ENCODE measurements at places on chromosomes 3 and 15.

DNA sequence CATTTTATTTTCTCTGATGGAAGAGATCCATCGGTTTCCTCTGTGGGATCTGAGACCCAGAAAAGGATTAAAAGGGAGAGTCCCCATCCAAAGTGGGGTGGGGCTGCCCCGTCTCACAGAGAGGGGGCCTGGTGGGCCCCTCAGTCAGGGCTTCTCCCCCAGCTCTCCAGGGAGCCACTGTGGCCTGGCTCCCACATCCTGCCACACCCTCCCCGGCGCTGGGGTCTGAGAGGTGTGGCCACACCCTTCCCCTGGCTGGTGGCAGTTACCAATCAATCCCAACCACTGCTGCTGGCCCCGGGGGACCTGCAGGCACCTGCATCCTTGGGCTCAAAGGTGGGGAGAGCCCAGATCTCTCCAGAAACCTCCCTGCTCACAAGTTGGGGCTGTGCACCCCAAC lies 161.8 kb upstream of the IQSEC1 start:
- no peak for DNase-seq

- no peak for DNase-seq
These were observed 532 bp downstream of the B4GALT4 start for GRCh38 chr3:119240101-119240590.

DNA sequence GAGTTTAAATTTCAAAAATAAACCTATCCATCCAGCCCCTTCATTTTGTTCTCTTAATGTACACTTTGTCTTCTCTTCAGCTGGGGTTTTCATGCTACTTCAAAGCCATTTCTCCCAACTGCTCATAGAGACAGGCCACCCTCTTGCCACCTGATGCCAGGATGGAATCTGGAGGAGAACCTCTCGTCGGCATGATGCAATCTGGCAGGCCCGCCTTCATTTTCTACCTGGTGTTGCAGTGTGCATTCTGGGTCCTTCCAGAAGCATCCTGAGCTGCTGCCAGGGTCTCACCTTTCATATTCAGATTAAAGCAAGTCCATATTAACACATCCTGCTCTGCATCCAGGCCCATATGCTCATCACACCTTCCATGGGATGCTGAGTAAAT lies 60.8 kb downstream of the CTNNB1 start:
- DNase-seq: no peak

- DNase-seq: no peak
These were observed 66.6 kb downstream of the PIK3CB start for GRCh38 chr3:138768125-138768524.

GRCh38 chr15:33826201-33826600 lies 142.1 kb upstream of the CHRM5 start:
- DNase-seq: no peak

DNA sequence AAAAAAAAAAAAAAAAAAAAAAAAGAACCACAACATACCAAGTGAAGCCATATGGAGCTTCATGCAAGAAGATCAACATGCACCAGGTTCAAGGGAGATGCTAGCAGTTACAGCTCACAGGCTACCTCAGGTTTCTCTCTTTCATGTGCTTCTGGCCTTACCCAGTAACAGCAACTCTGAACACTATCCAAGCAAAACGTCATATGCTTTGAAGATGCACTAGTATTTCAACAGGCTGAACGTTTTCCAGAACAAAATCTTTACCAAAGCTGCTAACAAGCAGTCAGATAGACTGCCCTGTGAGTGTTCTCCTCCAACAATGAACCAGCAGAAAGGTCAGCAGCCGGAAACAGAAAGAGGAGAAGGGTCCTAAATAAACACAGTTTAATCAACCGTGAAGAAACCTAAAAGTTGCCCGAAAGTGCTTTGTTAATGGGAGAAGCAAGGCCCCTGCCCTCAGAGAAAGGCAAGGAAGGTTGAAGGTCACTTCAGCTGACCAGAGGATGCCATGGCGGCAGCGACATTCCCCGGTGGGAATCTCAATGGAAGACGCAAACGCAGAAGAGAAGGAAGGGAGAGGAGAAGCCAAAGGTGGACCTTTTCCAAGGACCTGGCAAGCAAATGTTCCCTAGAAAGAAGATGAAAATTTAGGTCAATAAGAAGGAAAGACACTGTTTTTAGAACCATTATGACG lies 80.1 kb downstream of the CCNL1 start:
- DNase-seq: no peak

GRCh38 chr3:49566312-49566711 lies 12.0 kb downstream of the BSN start:
- no peak for DNase-seq

DNA sequence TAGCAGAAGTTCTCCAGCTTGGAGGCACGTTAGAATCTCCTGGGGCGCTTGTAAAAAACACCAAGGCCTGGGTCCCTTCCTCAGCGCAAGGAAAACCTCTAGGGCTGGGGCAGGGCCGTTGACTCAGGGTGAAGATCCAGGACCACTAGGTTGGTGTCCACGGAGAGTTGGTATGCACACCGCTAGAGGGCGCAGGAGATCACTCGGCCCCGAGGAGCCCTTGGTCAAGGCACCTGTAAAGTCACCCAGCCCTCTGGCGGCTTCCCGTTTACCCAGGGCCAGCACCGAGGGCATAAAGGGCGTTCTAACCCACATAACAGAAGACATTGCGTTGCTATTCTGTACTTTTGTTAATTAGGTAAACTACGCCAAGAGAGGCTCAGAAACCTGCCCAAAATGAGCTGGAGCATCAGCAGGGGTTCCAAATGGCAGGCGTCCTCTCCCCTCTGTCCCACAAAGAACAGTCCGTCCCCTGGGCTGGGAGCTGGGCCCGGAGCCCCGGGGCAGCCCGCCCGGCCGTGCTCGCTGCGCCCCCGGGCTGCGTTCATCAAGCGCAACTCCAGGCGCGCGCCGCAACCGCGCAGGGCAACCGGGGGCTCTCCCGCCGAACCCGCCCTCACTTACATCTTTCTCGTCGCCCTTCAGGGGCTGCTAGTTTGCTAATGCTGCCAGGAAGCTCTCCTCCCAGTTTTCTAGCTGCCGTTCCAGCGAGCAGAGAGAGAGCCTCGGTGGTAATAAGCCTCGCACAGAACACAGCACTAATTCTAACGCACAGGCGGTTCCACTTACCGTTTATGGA lies 332.1 kb downstream of the ARRDC4 start:
- no peak for DNase-seq

DNA sequence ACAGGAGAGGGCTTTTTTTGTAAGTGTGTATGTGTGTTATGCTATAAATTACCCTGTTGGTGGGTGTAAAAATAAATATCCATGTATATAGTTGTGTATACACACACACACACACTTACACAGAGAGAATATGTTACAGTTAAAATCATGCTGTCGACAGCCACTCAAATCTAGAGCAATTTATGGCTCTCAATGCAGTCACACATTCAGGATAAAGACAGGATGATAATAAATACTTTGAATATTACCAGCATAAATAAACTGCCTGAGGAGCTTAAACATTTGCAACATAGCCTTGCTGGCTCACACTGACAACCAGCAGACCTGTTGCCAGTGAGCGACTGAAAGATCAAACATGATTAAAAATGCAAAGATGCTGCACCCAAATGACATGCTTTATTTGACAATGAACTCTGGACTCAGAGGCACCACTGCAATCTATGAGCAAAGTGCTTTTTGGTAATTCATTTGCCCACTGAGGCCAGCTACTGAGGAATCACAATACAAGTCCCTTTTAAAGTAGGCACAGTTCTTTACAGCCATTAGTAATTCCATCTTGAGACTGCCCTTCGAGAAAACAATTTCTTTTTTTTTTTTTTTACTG lies 458.9 kb downstream of the FHIT start:
- DNase-seq: no peak

- peak; percentile 85 for DNase-seq
These were observed 6.3 kb downstream of the VILL start for GRCh38 chr3:37996785-37997301.

- DNase-seq: no peak
These were observed 56.3 kb upstream of the FSTL1 start for GRCh38 chr3:120506828-120507774.

GRCh38 chr3:18837137-18837755 lies 311.1 kb upstream of the KCNH8 start:
- no peak for DNase-seq

- no peak for DNase-seq
These were observed 131.0 kb upstream of the CBLB start for GRCh38 chr3:105999856-106000255.

DNA sequence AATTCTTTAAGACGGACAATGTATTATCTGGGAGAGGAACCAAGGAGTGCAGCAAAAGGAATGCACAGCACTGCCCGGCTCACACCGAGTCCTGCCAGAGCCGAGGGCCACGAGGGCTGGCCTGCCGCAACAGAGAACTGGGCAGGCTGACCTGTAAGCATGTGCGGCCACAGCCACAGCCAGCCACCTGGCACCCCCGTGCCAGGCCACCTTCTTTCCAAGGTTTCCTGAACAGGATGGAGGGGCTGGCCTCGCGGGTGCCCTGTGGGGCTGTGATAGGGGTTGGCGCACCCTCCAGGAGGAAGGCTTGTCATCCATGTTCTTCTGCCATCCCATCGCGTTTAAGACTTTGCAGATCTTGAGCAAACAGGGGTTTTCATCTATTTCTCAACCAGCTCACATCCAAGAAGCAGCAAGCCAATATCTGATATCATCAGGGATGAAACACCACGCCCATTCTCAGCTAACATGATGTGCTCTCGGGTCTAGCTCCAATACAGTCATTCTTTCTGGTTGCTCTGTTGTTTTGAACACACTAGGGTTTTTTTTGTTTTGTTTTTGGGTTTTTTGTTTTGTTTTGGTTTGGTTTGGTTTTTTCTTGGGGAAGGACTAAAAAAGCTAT lies 10.2 kb downstream of the CA12 start:
- DNase-seq: no peak

DNA sequence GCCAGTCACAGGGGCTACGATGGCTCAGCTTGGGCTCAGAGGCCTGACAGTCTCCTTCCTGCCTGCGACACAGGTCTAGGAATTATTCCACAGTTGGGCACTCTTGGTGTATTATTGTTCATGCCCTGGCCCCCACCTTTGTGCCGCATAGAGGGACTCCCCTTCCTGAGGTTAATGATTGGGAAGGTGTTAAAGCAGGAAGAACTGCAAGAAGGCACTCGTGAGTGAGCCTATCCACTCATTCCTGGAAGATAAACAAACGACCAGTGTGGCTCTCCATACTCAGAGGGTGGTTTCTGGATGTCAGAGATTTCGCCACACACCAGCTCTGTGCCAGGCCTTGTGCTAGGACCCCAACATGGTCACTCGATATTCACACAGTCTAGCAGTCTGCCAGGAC lies 12.3 kb downstream of the LIPC start:
- DNase-seq: no peak

DNA sequence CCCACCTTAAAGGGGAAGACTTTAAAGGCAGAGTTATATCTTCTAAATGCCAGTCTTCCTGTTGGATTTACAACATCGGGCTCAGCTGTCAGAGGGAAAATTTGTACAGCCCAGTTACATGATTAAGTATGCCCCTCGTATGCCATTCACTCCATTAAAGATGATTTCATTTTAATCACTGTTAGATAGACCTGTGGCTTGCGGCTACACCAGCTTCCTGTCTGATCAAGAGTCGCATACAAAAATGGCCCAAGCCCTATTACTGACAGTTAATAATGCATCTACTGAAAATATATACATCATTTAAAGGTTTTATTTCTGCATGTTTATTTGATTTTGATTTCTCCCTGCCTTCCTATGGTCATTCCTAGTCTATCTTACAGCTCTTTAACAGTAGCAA lies 7.1 kb downstream of the EIF4E3 start:
- no peak for DNase-seq

DNA sequence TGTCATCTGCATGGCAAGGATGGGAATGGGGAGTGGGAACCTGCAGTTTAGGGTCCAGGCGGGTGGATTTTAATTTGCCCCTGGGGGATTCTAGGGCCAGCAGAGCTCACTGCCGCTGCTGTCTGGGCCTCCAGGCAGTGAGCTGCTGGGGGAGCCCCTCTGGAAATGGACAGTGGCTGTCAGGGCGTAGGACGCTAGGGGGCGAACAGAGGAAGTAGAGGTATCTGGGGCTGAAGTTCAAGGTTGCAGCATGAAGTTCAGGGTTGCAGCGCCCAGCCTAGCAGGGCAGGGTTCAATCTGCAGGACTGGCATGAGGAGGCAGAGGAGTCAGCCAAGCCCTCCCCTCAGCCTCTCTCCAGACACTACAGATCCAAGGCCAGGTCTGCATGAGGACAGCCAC lies 49.5 kb downstream of the APBA2 start:
- DNase-seq: no peak

DNA sequence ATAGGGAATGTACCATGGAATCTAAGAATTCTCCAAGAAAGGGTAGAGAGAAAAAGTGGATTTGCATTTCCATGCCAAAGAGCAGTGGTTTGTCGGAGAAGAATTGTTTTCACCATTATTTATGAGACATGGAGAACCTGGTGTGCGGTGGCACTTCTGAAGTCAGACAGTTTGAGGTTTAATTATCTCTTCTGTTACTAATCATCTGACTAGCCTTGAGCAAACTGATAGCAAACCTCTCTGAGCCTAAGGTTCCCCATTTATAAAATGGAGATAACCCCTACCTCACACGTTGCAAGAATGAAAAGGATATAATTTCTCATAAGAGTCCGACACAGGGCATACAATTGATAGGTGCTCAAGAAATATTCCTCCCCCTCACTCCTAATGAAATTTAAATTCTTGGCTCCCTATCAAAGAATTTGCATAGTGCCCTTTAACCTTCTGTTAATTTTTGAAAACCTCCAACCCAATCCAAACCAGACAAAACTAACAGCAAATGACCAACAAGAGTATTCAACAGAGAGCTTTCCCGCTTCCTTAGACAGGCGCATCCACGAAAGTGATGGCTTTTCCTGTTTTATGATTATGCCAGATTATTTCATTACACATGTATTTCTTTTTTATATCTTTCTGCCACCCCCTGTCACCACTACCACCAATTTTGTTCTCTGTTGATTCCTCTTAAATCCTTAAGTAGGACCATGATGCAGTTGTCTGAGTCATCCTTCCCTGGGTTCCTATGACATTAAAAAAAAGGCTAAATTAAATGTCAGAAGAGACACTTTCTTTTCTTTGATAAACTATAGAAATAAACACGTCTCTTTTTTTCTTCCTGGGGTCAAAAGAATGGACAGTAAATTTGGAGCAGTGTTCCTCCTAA lies 28.5 kb downstream of the TMEM212 start:
- no peak for DNase-seq

- no peak for DNase-seq
These were observed 360.1 kb downstream of the LSAMP start for GRCh38 chr3:116084999-116085791.

All from omental fat pad (tissue), 4 donors.